Effector CD8-positive, alpha-beta T cell (primary cell): ENCODE measurements at places on chromosomes 7 and 10.

DNA sequence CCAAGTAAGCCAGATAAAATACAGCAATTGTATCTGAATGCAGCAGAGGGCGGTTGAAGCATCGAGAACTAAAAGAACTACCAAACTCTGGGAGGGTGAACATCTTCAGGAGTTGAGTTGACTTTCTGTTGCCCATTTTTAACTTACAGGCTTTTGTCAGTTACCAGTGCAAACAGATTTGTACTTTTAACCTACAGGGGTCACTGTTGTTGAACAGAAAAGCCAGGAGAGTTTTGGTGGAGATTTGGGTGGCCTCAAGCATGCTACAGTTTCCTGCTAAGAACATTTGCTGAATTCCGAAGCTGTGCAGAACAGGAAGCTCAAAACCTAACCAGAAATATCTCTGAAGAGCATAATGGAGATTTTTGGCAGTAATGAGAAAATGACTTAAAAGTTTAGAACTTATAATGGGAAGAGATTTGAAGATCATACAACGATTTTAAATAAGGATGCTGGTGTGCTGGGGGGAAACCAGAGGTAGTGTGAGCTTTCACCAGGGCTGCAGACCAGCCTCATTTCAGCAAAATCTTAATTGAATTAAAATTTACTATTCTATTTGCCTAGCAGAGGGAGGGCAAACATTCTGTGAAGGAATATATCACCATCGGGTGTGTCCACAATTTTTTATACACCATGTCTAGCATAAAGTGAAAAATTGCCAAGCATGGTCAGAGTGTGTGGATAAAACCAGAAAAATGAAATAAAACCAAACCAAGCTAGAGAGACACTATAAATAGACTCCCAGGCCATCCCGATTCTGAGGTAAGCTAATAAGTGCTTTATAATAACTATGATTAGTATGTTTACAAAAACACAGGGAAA is 208.6 kb upstream of the CCDC6 start:
- no peak for DNase-seq

- no peak for DNase-seq
These were observed 49.2 kb downstream of the LRRC20 start for GRCh38 chr10:70333268-70333667.

DNA sequence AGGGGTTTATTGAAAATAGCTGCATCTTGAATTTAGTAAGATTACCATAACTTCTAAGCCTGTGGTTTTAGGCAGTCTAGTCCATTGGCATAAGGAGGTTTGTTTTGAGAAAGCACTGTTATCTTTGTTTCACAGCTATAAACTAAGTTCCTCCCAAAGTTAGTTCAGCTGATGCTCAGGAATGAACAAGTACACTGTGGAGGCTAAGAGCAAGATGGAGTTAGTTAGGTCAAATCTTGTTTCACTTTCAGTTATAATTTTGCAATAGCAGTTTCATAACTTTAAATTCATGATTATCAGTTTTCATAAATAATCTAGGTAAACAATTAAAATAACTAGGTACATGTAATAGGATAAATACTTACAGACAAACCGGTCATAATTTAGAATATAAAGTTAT is 15.4 kb downstream of the SEC61G start:
- DNase-seq: no peak

GRCh38 chr10:14751921-14752320 is 22.8 kb downstream of the FAM107B start:
- DNase-seq: no peak

DNA sequence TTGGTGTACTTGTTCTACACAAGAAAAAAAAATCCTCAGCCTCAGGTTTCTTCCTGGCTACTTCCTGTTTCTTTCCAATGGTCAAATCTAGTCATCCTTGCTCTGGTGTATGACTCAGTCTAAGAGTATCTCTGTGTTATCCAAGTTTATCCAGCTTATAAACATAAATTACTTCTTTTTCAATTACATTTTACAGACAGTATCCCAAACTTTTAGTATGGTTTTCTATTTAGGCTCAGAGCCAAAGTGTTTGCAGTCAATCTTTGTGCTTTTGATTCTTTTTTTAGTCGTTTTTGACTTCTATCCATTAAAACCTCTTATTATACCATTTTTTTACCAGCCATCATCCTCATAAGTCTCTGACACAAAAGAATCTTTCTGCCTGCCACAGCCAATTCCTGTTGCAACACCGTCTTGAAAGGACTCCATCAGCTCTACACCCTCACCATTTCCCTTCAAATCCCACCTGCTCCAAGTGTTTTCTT is 294.6 kb downstream of the PTEN start:
- no peak for DNase-seq

- no peak for DNase-seq
These were observed 13.5 kb downstream of the HERPUD2 start for GRCh38 chr7:35681231-35682029.

- DNase-seq: no peak
These were observed 50.6 kb upstream of the DUSP5 start for GRCh38 chr10:110446954-110447608.

DNA sequence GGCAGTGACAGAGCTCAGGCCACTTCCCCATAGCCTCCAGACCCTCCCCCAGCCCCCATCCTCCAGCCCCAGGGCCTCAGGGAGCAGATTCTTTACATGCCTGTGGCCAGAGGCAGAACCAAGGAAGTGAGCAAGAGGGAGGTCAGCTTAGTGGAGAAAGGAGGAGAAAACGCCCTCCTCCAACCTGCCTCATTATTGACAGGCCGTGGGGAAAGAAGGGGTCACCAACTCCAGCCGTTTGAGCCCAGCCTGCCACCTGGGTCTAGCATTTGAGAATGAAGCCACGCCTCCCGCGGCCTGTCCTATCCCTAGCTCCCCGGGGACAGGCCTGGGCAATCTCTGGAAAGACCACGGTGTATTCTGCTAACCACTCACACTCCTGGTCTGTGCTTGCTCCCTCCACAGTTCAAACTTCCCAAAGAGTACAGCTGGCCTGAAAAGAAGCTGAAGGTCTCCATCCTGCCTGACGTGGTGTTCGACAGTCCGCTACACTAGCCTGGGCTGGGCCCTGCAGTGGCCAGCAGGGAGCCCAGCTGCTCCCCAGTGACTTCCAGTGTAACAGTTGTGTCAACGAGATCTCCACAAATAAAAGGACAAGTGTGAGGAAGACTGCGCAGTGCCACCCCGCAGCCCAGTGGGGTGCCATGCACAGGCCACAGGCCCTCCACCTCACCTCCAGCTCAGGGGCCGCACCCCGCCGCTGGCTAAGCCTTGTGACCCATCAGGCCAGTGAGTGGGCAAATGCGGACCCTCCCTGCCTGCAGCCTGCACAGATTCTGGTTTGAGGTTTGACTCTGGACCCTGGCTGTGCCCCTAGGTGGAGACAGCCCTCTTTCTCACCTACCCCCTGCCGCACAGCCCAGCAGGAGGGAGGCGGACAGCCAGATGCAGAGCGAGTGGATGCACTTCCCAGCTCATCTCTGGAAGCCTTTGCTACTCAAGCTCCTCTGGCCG is 14.3 kb upstream of the TRIM8 start:
- DNase-seq: no peak

DNA sequence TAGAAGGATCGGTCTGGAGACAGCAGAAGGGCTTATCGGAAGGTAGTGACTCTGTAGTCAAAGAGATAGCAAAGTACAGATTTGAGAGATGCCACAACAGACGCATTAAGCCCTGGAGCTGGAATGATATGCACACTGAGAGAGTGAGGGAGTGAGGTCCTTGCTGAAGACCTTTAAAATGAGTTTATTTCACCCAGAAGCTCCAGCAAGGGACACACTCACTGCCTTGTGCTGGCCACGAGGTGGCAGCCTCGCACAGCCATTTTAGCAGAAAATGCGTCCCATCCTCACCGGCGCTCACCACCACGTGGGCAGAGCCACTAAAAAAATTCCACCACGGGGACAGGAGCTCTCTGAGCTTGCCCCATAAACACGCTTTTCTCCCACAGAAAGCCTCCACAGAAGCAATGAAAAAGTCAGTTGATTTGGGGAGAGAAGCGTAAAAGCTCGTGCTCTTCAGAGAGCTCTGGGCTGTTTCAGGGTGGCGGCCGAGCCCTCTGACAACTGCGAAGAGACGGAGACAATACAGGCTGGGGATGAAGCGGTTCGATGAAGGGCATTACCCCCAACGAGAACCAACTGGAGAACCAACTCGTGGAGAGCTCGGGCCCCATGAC is 163.0 kb upstream of the KLF14 start:
- DNase-seq: peak; percentile 54

DNA sequence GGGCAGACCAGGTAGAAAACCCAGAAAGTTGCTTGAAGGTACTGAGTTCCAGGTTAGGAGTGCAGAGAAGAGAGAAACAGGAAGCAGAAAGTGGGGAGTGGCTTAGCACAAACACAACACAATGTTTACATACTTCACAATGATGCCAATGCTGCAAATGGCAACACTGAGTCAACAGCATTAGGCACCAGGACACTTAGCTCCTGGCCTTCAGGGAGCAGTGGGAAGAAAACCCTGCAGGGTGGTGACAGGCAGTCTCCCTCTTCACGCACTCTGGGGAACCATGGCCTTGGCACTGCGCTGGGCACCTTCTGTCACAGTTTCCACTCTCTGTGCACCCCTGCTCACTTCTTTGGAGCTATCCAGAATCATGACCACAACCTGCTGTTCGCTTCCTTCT is 7.3 kb downstream of the ICA1 start:
- DNase-seq: no peak

DNA sequence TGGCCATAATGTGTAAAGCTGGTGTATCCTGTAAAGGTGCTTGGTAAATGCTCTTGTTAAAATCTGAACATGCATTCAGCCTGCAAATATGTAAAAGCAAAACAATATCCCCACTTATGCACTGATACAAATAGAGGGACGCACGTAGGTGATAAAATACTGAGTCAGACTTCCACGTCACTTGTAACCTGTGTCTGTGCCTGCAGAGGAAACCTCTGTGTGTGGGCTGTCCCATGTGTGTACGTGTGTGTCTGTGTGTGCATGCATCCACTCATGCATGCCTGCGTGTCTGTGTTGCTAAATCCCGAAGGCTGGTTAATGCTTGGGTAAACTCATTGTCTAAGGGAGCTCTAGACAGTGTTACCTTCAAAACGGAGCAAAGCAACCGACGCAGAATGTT is 68.9 kb downstream of the KLF6 start:
- no peak for DNase-seq

DNA sequence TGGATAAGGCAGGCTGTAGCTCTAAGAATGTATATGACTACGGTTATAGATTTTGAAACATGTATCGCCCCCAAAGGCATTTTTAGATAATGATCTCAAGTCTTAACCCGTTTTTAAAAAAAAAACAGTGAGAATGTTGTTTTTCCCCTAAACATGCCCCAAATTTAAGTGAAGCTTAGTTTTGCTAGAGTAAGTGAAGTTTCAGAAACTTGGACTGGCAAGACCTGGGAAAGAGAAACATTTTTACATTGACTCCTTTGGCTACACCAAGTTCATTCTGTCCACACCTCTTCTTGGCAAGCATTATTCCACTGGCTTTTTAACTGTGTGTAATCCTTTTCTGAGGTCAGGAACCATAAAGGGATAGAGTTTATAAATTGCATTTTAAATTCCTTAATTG is 216.7 kb upstream of the CELF2 start:
- DNase-seq: no peak

- DNase-seq: no peak
These were observed 55.0 kb upstream of the AKR1E2 start for GRCh38 chr10:4770801-4771553.

- no peak for DNase-seq
These were observed 220.7 kb downstream of the WDR11 start for GRCh38 chr10:121071901-121072300.
